ENCODE measurements at places on chromosomes 7 and 10.

- DNase-seq, result no peak
Measured at GRCh38 chr7:35019179-35019729, 18.0 kb downstream of the DPY19L1 start.

GRCh38 chr10:122113945-122114747 lies 125.2 kb downstream of the TACC2 start:
- peak; percentile 9 for DNase-seq

DNA sequence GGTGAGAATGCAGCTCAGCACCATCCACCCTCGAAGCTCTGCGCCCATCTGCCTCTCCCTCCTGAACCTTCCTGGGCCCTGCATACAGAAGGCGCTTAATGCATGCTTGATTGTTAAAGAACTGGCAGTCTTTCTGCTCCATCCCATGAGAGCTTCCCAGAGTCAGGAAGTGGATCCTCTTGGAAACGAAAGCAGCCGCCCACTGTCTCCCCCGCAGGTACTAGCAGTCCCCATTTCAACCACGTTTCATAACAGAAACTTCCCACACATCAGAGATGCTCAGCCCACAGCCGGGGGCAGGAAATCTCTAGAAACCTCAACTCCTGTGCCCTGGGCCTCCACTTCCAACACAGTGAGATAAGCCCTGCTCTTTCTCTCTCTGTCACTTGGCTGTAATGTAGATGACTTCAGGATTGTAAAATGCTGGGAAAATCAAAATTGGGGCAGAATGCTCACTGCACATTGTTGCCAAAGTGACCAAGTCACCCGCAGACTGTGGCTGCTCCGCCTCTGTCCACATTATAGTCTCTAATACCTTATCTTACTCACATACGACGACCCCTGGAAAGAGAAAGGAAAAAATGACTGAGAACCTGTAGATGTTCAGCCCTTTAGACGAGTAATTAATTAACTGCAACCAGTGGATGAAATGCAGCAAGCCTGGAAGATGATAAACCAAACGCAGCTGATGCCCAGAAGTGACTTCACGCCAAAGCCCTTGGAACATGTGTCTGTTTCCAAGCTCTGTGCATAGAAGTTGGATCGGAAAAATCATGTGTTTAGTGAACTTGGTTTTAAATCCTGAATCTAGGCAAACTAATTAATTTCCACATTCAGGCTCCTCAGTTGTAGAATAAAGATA lies 28.5 kb downstream of the GSDME start:
- no peak for DNase-seq

DNA sequence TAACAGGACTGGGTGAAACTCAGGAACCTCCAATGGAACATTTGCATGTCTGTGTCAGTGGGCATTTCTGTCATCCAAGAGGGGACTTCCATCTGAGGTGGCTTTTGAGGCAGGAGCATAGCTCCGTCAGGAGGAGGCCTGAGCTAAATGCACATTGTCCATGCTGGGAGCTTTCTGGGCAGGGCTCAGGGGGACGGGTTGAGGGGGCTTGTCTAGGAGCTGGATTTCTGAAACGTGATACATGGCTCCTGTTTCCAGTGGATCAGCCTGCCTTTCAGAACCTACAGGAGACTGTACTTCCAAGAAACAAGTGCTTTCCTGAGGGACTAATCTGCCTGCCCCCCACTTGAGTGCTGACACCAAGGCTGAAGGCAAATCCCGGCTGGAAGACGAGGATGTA lies 40.5 kb upstream of the GDF10 start:
- no peak for DNase-seq

DNA sequence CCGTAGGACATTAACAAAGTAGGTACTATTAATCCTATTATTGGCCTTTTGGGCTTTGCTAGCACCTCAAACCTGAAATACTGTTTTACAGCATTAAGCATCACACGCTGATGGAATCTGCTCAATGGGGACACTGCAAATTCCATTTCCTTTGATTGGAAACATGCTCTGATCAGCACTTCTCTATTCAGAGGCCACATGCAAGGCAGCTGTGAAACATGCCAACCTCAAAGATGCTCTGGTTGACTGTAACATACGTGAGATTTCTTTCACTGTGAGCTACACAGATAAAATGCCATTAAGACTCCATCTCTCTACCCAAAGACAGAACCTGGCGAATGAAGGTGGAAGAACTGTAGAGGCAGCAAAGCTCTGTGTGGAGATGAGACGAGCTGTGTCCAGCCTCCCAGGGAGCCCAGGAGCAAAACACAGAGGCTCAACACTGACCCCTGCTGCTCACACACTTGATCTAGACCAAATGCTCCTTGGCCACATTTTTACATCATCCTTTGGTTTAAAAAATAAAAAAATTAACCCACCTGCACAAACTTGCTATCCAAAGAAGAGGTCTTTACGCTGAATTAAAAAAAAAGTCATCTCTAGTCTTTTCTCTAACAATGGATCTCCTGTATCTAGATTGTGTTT lies 8.0 kb downstream of the RSU1 start:
- DNase-seq, result peak; percentile 43

DNA sequence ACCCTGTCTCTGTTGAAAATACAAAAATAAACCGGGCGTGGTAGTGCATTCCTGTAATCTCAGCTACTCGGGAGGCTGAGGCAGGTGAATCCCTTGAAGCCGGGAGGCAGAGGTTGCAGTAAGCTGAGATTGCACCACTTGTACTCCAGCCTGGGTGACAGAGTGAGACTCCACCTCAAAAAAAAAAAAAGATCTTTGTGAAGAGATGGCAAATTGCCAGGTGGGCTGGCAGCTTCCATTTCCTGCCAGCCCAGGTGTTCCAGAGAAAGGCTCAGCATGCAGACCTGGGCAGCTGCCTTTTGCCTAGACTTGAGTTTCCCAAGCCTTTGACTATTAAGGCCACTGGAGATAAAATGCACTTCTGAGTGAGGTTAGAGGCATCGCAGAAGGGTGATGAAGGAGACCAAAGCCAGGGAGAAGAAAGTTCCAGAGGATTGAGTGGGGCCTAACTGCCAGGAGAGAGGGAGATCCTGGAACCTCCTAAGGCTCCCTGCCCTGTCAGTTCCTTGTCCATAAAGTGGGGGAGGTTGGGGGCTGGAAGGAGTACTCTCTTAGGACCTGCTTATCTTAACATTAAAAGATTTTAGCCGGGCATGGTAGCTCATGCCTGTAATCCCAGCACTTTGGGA lies 10.0 kb upstream of the DDIT4 start:
- no peak for DNase-seq

GRCh38 chr7:29420011-29420410 lies 143.6 kb upstream of the PRR15 start:
- DNase-seq, result no peak

- DNase-seq, result peak; percentile 90
Measured at GRCh38 chr7:29987811-29988317, 1.7 kb downstream of the SCRN1 start.
